ENCODE measurements at places on chromosomes 2 and 18. TPM values are rescaled to one million over a fixed set of nuclear protein-coding genes. Genes with fewer than 3 reads are reported as not detected.

Gene TEX44
- total RNA-seq, result not detected

Gene SMARCAL1
- 13.0 TPM for total RNA-seq

Gene NPPC
- total RNA-seq, result 5.7 TPM

Gene UPP2
- not detected for total RNA-seq

Gene BZW1
- total RNA-seq, result 180 TPM

Gene IL18RAP
- 2.6 TPM for total RNA-seq

Gene CYS1
- 4.7 TPM for total RNA-seq

Gene GKN1
- not detected for total RNA-seq

Gene BCL11A
- total RNA-seq, result 4.2 TPM

Gene POTEF
- total RNA-seq, result not detected
